Mesothelial cell of epicardium (in vitro differentiated cells): ENCODE measurements at places on chromosomes 3 and 15. TPM values are rescaled to one million over a fixed set of nuclear protein-coding genes. Genes with fewer than 3 reads are reported as not detected.

The IMP3 gene
- 38.6 to 43.6 TPM (median 39.0 TPM) in 3 replicates for total RNA-seq

The ANKRD34C gene
- total RNA-seq = not detected in 3 replicates

DNA sequence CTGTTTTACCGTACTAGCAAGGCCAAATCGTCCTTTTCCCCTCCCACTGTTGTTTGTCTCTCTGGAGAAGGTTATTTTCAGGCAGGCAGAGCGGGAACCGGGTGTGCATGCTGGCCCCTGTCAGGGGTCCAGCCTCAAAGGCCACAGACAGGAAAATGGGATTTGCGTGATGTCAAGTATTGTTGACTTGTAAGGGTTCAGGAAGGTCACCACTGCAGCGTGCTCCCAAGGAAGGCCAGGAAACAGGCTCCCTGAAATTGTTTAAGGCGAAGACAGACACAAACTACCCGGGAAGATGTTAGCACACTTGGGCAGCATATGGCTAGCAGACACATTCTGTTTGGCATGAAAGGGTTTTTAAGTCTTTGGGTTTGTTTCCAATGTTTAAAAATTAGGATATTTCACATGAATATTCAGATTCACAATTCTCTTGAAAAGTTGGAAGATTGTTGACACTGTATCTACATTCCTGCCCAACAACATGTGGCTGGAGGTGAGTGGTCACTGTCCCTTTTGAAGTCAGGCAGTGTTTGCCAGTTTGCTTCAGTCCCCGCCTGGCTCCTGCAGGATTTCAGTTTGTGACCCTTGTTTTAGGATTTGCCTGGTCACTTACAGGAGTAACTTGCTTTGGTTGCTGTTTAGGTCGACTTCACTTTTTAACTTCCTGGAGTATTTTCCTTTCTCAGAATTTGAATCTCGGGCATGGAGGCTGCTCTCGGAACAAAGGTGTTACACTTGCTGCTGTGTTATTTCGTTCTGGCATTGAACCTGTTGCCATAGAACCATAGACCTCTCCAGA, 90.4 kb downstream of the BDH1 start:
- H3K4me1 ChIP-seq = peaks cover 31% of the 10 kb centered on the region
- DNase-seq = no peak
- H3K27ac ChIP-seq = peak overlapping the region; percentile 69
- peaks cover 5% of the 10 kb centered on the region for H3K27me3 ChIP-seq

DNA sequence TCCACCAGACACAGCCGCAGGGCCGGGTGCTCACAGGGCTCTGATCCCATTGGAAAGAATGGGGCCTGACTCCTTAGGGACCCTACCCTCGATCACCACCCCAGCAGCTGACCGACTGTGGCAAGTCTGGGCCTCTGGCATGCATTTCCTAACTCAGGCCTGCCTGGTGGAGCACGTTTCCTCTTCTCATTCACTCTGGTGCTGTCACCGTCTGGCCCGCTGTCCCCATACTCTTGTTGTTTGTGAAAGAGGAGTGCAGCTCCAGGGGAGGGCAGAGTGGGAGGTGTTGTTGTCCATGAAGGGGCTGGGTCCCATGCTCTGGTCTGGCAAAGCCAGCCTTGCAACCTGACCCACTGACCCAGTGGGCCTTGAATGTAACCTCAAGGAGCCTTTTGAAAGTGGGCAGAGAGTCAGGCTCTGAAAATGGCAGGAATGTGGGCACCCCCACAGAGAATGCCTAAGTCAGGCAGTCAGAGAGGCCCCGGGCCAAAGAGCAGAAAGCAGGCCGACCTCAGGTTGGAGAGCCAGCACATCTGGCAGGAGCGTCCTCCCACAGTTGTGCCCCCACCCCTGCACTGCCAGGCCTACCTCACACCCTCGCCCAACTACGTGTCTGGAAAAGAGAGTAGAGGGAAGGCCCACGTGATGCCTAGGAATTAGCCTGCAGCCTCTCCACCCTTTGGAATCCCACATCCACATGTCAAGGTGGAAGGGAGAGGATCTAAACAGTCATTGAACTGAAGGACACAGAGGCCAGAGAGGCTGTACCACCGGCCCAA, 10.9 kb downstream of the SEMA7A start:
- peaks cover 15% of the 10 kb centered on the region for H3K4me1 ChIP-seq
- no peak for DNase-seq
- no peak overlapping the region for H3K4me3 ChIP-seq
- no peaks in the 10 kb centered on the region for H3K27me3 ChIP-seq
- H3K36me3 ChIP-seq = no peaks in the 10 kb centered on the region
- peak overlapping the region; percentile 47 for H3K27ac ChIP-seq

The GRIP2 gene
- total RNA-seq = 1.0 to 1.1 TPM (median 1.0 TPM) in 3 replicates

- H3K27ac ChIP-seq = peak overlapping the region; percentile 100
- no peaks in the 10 kb centered on the region for H3K27me3 ChIP-seq
- H3K4me3 ChIP-seq = peak overlapping the region; percentile 95
- DNase-seq = no peak
- no peaks in the 10 kb centered on the region for H3K36me3 ChIP-seq
- H3K4me1 ChIP-seq = peaks cover 69% of the 10 kb centered on the region
Observed at GRCh38 chr3:187743195-187744141, 1.8 kb downstream of the BCL6 start.

DNA sequence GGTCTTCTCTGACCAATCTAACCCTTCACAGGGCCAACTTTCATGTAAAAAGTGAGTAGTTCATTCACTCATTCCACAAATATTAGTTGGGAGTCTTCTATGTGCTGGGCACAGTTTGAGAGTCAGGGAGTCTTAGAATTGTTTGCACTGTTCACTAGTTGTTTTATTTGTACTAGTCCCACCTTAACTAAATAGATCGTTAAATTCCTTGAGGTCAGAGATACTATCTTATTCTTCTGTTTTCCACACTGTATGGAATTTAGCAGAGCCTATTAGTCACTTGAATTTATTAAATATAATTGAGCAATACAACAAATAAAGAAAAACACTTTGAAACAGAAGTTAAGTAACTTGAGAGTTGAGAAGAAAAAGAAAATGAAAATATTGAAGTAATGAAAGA, 40.8 kb upstream of the SPTSSB start:
- H3K4me3 ChIP-seq = no peak overlapping the region
- peaks cover 3% of the 10 kb centered on the region for H3K36me3 ChIP-seq
- no peak overlapping the region for H3K27ac ChIP-seq
- peaks cover 25% of the 10 kb centered on the region for H3K4me1 ChIP-seq
- H3K27me3 ChIP-seq = no peaks in the 10 kb centered on the region

The GATM gene
- total RNA-seq = 7.0 to 9.2 TPM (median 7.3 TPM) in 3 replicates

The HDC gene
- total RNA-seq = not detected in 3 replicates

DNA sequence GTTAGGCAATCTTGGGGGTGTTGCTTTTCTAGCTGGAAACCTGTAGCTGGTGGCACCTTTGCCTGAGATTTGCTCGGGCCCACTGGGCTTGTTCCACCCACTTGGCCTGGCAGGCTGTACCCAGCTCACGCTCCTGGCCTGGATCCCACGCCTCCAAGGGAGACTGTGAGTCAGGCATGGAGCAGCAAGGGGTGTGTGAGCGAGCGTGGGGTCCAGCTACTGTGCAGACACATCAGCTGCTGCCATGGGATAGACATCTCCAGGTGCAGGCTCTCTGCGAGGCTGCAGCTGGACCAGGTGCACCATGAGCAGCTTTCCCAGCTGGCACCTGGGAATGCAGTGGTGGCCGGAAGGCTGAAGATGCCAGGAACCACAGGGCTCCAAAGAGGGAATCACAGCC, 36.0 kb downstream of the NR1D2 start:
- no peaks in the 10 kb centered on the region for H3K27me3 ChIP-seq
- H3K4me3 ChIP-seq = no peak overlapping the region
- no peak overlapping the region for H3K27ac ChIP-seq
